Sciatic nerve (tissue), 2 donors: ENCODE measurements at places on chromosomes 5 and 9. TPM values are rescaled to one million over a fixed set of nuclear protein-coding genes. Genes with fewer than 3 reads are reported as not detected.

DNA sequence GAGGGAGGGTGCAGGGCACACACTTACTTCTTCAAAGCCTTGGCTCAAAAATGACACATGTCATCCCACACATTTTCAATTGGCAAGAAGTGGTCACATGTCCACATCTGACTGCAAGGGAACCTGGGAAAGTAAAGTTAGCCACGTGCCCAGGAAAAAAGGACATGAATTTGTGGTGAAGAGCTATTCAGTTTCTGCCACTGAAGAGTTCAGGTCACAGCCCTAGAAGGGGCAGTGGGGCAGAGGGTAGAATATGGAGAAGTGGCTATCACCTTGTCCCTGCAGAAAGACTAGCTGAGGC, 1.9 kb upstream of the RGS14 start:
- DNase-seq = no peak

GRCh38 chr5:82991678-82992323, 85.4 kb downstream of the TMEM167A start:
- no peak for DNase-seq

- DNase-seq = no peak
These were observed 74.7 kb upstream of the IL17B start for GRCh38 chr5:149453618-149454415.

DNA sequence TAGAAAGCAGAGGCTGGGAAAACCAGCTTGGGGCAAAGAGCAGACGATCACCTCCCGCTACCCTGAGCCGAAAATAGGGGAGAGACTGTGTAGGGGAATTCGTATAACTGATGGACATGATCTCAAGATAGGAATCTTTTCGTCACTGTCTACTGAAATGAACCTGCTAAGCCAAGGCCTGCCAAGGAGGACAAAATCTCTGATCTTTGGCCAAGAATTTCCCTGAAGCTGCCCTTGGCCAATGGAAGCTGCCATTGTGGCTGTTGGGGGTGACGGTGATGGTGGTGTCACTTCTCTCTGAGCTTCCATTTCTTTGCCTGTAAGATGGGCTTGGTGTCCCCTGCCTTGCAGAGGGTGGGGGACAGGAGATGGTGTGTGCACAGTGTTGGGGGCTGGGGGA, 3.3 kb upstream of the PTGES start:
- DNase-seq = no peak

Gene GFI1B
- not detected for total RNA-seq

Gene GPR151
- total RNA-seq = not detected

DNA sequence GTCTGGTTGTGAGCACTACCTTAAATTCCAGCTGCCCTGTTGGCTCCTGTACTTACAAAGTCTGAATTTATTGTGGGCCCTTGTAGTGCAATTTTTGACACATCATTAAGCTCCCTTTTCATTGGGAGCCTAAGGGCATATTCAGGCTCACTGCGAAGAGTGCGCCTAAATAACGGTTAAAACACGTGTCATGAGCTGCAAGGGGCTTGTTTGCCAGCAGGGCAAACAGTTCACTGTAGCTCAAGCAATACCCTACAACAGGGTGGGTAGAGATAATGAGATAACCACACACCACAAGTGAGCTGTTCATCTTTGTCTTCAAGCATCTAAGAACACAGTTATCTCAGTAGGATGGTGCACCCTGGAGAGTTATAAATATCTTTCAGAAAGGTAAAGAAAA, 214.2 kb downstream of the SLF1 start:
- no peak for DNase-seq

- peak; percentile 19 for DNase-seq
These were observed 14.0 kb upstream of the PDLIM4 start for GRCh38 chr5:132243366-132243977.

DNA sequence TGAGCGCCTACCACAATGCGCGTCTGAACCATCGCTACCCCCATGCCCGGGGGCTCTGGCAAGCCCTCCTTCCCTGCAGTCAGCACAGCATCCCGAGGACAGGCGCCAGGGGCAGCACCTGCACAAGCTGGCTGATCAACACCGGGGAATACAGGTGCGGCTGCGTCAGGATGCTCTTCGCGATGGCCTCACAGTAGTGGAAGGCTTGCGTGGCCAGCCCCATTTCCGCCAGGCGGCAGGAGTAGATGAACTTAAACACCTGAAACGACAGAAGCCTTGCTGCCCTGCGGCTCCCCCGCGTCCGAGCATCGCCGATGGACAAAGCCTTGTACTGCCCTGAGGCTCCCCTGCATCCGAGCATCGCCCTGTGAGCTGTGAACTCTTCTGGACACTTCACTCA, 17.7 kb upstream of the INPP5E start:
- DNase-seq = no peak

- DNase-seq = no peak
These were observed 52.3 kb downstream of the RGMB start for GRCh38 chr5:98825582-98826375.

- no peak for DNase-seq
These were observed 15.6 kb upstream of the PRKAA1 start for GRCh38 chr5:40813698-40814281.

Gene PCDHA9
- 0.45 TPM for total RNA-seq

Gene IL7R
- 7.8 TPM for total RNA-seq

Gene NOXA1
- total RNA-seq = 7.4 TPM

DNA sequence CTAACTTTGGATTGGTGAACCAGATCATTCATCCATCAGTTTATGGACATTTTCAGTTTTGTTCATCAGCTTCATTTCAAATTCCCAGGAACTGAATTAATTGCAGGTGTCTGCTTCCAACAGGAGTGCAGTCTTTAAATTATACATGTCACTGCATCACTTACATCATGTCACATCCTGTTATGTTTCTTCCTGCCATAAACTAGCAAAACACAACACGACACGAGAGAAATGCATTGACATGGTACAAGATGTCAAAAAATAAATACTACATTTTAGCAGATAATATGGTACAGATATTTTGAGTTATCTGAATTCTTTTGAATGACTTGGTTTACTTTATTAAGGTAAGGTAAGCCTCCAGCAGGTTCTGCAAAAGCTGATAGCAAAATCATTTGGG, 415.5 kb downstream of the NR2F1-AS1 start:
- DNase-seq = no peak

DNA sequence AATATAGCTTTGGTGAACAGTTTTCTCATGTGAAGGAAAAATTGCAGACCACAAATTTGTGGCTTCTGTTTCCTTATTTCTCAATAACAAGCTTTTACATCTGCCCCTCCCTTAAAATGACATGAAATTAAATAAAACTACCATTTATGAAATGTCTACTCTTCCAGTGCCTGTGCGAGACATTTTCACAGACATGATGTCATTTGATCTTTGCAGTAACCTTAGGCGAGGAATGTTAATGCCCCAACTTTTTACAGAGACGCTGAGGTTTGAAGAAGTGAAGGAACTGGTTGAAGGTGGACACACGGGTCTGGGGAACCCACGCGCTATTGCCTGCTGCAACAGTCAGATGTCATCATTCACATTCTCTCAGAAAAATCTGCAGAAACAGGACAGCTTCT, 61.5 kb downstream of the OSTF1 start:
- DNase-seq = no peak

- DNase-seq = no peak
These were observed 641.6 kb downstream of the LRRC70 start for GRCh38 chr5:63220244-63220643.

Gene OR1J2
- total RNA-seq = not detected

Gene DRD1
- total RNA-seq = 0.89 TPM

GRCh38 chr5:110195288-110195687, 505.6 kb downstream of the MAN2A1 start:
- DNase-seq = no peak

Gene OTP
- not detected for total RNA-seq
